ENCODE measurements at places on chromosomes 7 and 10. TPM values are rescaled to one million over a fixed set of nuclear protein-coding genes. Genes with fewer than 3 reads are reported as not detected.
A peak's percentile ranks its signal among the peaks of the same experiment; 100 is the strongest.

DNA sequence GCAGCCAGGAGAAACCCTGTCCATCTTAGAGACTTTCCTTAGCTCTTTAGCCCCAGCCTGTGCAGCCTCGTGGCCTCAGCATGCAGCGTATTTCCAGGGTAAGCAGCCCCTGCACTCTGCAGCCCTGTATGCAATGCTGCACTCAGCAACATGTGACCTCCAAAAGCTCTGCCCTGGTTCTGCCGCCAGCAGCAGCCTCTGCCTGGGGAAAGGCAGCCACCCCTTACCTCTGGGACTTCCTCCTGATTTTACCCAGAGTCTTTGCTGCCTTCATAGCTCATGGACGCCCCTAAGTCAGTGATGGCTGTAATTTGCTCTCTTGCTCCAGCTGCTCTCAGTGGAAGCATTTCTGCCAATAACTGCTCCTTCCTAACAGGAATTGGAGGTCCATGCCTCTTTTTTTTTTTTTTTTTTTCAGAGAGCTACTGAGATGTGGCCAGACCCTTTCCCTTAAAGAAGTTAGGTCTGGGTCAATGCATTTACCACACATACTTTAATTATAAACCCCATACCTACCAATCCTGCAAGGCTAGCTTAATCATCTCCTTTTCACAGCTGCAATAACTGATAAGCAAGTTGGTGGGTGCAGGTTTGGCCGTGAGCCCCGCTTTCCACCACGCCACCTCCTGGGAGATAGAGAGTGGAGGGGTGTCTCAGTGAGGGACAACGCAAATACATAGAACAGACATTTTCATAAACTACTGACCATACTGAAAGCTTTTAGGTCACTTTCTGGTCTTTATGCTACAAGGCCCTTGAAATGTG is 71.7 kb downstream of the RAMP3 start:
- DNase-seq, result no peak

GRCh38 chr7:14013898-14014297 is 24.4 kb upstream of the ETV1 start:
- no peak for DNase-seq

DNA sequence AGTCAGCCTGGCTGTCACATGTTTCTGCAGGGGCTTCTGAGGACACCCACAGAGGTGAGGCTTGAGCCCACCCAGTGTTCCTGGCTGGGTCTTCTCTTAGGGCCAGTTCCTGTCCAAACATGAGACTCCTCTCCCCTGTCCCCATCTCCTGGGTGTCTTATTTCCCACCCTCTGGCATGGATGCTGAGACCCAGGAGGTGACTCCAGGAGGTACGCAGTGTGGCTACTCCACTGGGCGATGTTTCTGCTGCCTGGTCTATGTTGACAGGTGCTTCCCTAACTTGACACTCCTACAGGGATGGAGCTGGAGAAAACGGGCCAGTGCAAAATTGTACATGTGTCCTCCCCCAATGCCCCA is 26.3 kb upstream of the LOXL4 start:
- no peak for DNase-seq

DNA sequence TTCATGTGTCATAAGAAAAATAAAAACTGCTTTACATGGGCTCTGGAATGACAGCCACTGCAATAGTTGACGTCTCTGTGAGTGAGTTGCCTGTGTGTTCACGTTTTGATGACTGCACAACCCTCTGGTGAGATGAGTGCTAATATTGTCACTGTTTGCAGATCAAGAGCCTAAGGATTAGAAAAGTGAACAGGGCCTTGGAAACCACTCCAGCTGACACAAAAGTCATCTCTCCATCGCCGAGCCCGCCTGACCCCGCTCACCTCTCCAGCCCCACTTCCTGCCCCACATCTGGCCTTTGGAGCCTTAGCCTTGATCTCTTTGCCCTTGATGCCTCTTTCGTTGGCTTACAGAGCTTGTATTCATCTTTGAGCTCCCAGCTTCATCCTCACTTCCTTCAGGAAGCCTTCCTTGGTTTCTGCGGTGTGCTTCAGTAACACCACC is 351.7 kb downstream of the TCERG1L start:
- DNase-seq, result no peak

DNA sequence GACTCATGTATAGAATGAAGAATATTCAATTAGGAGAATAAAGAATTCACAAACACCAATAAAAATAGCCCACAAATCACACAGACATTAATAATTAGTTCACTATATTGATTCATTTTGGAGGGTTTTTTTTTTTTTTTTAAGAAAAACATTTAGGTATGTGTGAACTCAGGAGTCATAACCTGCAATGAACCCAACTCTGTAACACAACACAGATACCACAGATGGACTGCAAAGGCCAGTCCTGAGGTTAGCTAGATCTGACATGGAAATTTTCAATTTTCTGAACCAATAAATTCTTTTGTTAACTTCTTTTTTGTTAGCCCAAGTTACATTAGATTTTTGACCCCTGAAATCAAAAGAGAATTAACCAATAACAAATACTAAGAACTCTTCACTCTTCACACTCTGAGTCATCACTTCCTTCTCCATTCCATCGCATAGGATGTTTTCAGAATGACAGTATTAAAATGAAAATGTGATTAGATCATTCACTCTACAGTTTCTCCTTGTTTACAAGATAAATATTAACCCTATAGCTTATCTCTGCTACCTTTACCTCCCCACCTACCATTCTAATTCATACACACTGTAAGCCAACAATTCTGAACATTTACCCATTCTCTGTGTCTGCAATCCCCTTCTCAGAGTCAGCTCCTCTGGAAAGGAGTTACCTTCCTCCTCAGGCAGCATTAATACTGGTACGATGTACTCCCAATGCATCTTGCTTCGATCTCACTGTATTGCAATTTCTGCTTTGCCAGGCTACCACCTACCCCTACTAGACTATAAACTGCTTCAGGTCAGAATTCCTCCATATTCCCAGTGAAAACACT is 141.5 kb downstream of the LRRN3 start:
- peak; percentile 52 for DNase-seq

- no peak for DNase-seq
Measured at GRCh38 chr7:27922907-27923641, 183.1 kb downstream of the TAX1BP1 start.

DNA sequence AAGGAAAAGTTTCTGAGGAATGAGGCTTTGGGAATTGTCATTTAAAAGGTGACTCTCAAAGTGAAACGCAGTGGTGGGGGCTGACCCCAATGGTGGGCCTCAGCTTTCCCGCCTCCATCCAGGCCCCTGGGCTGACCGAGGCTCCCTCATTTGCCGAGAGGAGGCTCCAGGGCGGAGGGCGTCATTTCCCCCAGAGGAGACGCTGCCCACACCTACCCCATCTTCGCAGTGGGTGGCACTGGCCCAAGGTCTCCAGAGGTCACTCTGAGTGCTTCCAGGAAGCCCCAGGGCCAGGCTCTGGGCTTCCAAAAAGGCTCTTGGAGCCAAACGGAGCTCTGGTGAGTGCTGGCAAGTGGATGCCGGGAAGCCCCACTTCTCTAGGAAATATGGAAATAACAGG is 38.0 kb downstream of the TCERG1L start:
- DNase-seq, result no peak

CTAGE4 gene
- total RNA-seq, result 0.06 TPM

C10orf143 gene
- total RNA-seq, result 0.96 TPM

SCIN gene
- 0.40 TPM for total RNA-seq

VGF gene
- 0.45 TPM for total RNA-seq

AKR1C4 gene
- not detected for total RNA-seq
